Globus pallidus (tissue), 1 donor: ENCODE measurements at places on chromosomes 7 and 10.

DNA sequence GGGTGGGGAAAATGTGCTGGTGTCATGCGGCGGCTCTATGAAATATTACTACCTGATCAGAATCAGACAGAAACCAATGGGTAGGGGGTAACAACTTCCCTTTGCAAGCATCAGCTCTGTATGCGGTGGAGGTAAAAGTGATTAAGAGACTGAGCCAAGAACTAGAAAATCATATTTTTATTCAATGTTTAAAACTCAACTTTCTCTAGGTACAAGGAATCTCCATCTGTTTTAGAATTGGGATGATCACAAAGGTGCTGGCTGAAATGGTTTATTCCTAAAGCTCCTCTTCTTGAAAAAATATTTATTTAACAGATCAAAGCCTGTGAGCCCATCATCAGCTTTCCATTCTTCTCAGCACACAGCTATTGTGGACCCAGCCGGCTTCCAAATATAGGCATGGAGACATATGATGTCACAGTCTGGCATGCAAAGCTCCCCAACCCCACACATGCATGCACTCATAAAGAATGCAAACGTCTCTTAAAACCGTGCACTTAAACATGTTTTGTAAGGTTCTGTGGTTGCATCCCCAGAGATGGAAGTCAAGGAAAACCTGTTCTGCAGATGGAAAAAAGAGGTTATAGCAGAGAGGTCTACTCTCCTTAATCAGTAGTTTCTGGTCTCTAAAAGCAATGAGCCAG, 126.0 kb downstream of the SKIDA1 start:
- DNase-seq: no peak

DNA sequence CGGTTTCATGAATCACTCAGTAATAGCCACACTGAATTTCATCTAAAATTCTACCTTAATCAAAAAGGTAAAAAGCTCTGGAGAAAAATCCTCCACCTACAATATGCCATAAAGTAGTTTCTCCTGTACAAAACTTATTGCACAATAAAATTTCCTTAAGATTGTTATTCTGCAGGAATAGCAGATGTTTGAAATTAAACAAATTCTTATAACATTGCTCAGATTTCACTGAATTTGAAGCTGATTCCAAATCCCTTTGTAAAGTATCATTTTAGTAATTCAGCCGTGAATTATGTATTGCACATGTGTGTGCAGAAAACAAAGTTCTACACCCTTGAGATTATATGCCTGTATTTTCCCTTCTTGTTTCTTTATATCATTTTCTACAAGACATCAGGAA, 123.8 kb downstream of the AMPH start:
- DNase-seq: no peak

- no peak for DNase-seq
These were observed 7.9 kb downstream of the GTF2I start for GRCh38 chr7:74665296-74665938.

DNA sequence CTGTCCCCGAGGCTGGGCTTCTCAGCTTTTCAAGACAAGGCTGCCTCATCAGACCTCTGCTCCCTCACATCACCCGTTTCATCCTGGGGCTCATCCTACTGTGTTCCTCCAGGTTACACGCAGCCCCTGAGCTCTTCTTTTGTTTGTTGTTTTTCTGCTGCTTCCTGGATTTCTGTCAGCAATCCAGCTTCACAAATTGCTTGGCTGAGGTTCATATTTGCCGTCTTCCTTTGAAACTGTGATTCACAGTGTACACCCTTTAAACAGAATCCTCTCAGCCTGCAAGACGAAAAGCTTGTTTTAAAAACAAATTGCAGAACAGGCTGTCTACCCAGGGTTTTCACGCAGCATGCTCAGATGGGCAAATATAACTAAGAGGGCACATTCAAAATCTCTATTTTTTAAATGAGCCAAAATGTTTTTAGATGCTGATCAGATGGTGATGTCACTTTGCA, 39.1 kb upstream of the PARD3 start:
- peak; percentile 31 for DNase-seq

GRCh38 chr7:129009437-129009836, 45.5 kb downstream of the TNPO3 start:
- DNase-seq: no peak
